Activated T-cell treated with anti-CD3 and anti-CD28 coated beads, Interleukin-2, amount 50 U/mL, for 72 hours (primary cell): ENCODE measurements at places on chromosomes 7 and 10. TPM values are rescaled to one million over a fixed set of nuclear protein-coding genes. Genes with fewer than 3 reads are reported as not detected.

DNA sequence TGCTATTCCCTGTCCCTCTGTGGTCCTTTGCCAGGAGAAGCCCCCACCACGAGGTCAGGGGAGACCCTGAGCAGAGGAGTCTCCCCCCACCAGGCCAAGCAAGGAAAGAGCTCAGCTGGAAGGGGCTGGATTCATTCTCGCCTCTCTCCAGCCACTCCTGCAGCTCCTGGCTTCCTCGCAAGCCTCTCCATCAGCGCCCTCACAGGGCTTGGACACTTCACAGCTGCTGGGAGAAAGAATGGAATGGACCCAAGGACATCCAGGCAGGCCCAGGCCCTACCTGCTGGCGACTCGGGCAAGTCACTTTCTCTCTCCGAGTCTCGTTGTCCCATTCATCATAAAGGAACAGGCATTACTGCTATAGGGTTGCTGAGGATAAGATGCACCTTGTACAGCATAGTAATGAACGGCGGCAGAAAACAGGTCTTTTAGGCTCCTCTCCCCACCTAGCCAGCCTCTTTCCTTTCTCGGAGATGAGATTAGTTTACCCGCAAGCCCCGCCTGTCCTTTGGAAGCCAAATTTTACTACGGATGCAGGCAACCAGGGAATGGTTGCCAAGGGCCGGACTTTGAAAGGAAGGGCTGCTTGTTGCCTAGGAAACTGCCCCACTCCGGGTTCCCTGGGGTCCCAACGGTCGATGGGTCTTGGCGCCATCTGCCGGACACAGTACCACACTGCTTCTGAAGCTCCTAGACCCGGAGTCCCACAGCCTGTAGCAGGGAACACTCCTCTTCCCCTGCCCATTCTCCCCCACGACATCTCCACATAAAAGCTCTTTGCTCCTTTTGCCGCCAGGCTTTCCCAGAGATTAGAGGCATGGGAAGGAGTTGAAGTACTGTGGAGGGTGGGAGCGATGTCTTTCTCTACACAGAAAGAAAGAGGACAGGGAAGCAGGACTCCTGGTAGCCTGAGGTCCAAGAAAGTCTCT lies 22.3 kb downstream of the IMPDH1 start:
- H3K4me3 ChIP-seq: no peak overlapping the region
- H3K27me3 ChIP-seq: peaks cover 6% of the 10 kb centered on the region
- peaks cover 4% of the 10 kb centered on the region for H3K4me1 ChIP-seq
- peak; percentile 78 for DNase-seq

DNA sequence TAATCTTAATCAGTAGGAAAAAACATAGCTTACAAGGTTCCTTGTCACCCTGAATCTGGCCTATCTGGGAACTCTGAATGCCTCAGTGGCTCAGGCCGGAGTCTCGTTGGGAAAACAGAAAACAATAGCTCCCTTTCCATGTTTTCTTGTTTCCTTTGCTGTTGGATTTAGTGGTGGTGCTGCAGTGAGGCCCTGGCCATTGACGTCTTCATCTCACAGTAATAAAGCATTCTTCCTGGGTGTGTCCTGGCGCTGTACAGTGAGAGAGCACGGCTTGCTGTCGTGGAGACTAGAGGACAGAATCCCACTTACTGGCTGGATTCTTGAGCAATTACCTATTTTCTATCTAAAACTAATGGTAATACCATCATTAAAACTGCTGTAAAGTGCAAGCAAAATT lies 1.3 kb upstream of the SPOCK2 start:
- peak overlapping the region; percentile 99 for H3K4me3 ChIP-seq
- peaks cover 62% of the 10 kb centered on the region for H3K4me1 ChIP-seq
- peak overlapping the region; percentile 69 for H3K27ac ChIP-seq
- no peaks in the 10 kb centered on the region for H3K27me3 ChIP-seq

GRCh38 chr7:33109758-33110238 lies 594 bp upstream of the RP9 start:
- H3K27me3 ChIP-seq: peaks cover 22% of the 10 kb centered on the region
- H3K27ac ChIP-seq: peak overlapping the region; percentile 42
- no peaks in the 10 kb centered on the region for H3K36me3 ChIP-seq

DNA sequence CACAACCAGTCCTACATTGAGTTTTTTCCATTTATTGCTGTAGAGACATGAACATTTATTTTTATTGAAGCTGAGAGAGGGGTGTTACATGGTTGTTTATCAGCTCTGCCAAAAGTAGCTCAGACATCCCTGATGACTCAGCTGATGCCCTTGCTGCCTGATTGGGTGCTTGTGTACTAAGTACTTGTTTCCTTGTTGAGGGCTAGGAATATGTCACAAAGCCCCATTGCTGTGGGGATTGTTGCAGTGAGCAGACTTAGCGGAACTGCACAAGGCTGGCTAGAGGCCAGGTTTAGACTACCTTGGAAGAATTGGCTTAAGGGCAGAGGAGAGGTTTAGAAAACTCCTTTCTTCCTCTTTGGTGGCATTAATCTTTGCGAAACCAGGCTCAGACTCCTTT lies 110.6 kb downstream of the AUTS2 start:
- H3K4me1 ChIP-seq: no peaks in the 10 kb centered on the region
- no peaks in the 10 kb centered on the region for H3K36me3 ChIP-seq
- DNase-seq: no peak
- peaks cover 17% of the 10 kb centered on the region for H3K27me3 ChIP-seq
- H3K4me3 ChIP-seq: no peak overlapping the region

- H3K27ac ChIP-seq: no peak overlapping the region
- H3K27me3 ChIP-seq: no peaks in the 10 kb centered on the region
- no peaks in the 10 kb centered on the region for H3K36me3 ChIP-seq
- no peak overlapping the region for H3K4me3 ChIP-seq
- H3K4me1 ChIP-seq: peaks cover 41% of the 10 kb centered on the region
- DNase-seq: no peak
Measured at GRCh38 chr7:55435466-55435865, 70.3 kb downstream of the LANCL2 start.

FAM3C gene
- 22.2 TPM for total RNA-seq
